ENCODE measurements at places on chromosomes 6 and 20.

GRCh38 chr6:131976545-131977061 lies 25.4 kb upstream of the CCN2 start:
- no peak overlapping the region for H3K4me3 ChIP-seq
- no peaks in the 10 kb centered on the region for H3K4me1 ChIP-seq
- H3K36me3 ChIP-seq, result no peaks in the 10 kb centered on the region
- no peak for DNase-seq
- H3K27me3 ChIP-seq, result no peaks in the 10 kb centered on the region

GRCh38 chr6:29984992-29985391 lies 42.7 kb downstream of the HLA-A start:
- H3K27ac ChIP-seq, result no peak overlapping the region
- no peaks in the 10 kb centered on the region for H3K36me3 ChIP-seq
- no peak overlapping the region for H3K4me3 ChIP-seq

DNA sequence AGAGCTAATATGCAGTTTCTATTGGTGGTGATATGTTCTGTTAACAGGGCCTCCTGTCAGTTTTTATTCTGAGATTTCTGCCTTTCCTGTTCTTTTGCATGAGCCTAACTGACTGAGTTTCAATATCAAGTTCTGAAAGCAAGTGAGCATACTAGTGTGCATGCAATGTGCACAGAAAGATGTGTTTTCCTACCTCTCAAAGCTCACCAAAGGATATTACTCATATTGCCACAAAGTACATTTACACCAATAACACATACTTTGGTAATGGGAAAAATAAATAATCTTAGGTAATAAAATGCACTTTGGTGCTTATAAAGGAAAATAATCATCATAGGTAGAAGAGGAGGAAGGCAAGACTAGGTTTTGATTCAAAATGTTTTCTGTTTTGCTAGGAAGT lies 195.0 kb downstream of the KHDC1L start:
- no peak overlapping the region for H3K4me3 ChIP-seq
- no peak overlapping the region for H3K27ac ChIP-seq
- H3K36me3 ChIP-seq, result no peaks in the 10 kb centered on the region
- peaks cover 12% of the 10 kb centered on the region for H3K4me1 ChIP-seq
- no peak for DNase-seq
- H3K27me3 ChIP-seq, result no peaks in the 10 kb centered on the region

DNA sequence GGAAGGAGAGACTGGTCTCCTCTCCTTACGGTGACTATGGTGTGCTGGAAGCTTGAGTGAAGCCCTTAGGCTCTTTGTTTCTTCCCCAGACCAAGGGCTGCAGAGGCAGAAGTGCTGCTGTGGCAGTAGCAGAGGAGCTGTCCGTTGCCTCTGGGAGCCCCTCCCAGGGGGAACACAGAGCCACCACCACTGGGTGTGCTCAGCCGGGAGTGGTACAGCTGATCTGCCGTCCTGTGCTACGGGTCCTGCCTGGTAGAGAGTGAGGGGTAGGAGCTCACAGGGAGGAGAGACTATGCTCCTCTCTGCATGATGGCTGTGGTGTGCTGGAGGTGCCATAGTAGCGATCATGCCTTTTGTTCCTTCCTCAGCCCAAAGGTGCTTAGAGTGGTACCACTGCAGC lies 318.7 kb downstream of the DOK5 start:
- no peak overlapping the region for H3K27ac ChIP-seq
- DNase-seq, result no peak
- H3K36me3 ChIP-seq, result peaks cover 3% of the 10 kb centered on the region
- no peaks in the 10 kb centered on the region for H3K27me3 ChIP-seq

GRCh38 chr20:33909331-33909921 lies 84.3 kb upstream of the RALY start:
- no peak overlapping the region for H3K4me3 ChIP-seq
- no peaks in the 10 kb centered on the region for H3K27me3 ChIP-seq
- no peak overlapping the region for H3K27ac ChIP-seq
- H3K4me1 ChIP-seq, result no peaks in the 10 kb centered on the region

DNA sequence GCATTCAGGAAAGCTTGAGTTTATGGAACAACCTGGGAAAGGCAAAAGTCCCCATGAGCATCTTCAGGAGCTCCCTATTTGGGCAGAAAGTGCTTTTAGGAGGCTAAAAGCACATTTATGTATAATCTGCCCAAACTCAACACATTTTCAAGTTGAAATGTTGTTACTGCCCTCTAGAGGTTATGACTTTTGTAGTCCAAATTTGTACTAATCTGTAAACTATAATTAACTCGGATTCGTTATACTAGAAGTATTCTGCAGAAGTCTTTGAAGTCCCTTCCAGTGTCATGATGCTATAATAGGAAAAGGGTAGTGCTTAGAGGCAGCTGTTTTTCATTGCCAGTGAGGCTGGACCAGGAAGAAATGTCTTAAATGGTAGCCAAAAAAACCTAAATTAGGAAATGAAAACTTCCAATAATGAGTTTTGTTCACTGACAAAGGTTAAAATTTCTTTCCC lies 44.8 kb upstream of the EMILIN3 start:
- no peaks in the 10 kb centered on the region for H3K27me3 ChIP-seq
- peaks cover 39% of the 10 kb centered on the region for H3K36me3 ChIP-seq
- no peaks in the 10 kb centered on the region for H3K4me1 ChIP-seq

DNA sequence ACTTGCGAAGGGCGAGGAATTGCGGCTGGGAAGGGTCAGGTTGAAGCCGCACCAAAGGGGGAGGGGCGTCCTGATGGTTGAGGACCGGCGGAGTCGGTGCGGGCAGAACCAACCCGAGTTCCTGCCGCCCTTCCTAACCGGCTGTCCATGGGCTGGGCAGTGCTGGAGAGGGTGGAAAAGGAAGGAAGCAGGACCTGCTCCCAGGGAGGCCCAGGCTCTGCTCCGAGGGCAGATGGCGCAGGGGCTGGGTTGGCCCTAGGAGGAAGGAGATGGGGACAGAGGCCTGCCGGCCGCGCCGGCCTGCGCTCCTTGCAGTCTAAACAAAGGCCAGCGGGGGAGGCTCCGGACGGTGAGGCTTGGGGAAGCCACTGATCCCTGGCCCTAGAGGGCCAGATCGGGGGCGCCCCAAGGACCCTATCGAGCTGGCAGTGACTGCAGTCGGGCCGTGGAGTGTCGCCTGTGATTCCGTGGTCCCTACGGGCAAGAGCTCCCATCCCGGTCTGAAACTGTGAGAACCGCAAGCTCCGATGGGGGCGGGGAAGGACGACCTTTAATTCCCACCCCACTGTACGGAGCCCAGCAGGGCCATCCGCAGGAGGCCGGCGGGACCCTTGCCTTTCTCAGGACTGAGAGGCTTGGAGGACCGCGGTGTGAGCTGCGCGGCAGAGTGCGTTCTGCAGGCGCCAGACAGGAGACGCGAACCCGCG lies 39.4 kb downstream of the YTHDF1 start:
- H3K4me3 ChIP-seq, result peak overlapping the region; percentile 69
- no peaks in the 10 kb centered on the region for H3K36me3 ChIP-seq
- peaks cover 56% of the 10 kb centered on the region for H3K27me3 ChIP-seq
- peaks cover 36% of the 10 kb centered on the region for H3K4me1 ChIP-seq
- H3K27ac ChIP-seq, result no peak overlapping the region
- DNase-seq, result peak; percentile 64

DNA sequence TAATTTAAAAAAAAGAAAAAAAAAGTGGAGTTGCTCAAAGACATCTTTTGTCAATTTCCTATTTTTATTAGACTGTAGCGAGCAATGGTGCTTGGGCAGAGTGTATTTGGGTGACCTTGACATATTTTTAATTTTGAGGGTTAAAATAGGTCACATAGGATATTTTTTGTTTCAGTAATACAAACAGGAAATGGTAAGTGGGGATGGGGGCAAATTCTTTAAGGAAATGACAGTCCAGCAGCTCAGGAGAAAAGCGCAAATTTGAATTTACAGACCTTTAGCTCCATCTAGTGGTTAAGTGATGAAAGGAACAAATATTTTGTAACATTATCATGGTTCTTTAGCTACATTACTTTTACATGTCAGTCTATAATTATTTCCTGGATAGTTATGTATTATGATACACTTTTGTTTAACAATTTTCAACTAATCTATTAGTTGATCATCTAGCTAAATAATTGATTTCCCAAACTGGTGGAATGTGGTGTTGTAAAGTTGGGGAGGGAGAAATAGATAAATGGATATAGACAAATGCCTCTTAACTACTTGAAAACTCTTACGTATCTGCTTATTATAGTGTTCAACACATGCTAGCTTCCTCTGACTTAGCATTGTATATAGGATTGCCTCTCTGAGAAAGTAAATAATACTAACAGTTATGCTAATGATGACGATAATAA lies 10.0 kb downstream of the CITED2 start:
- no peaks in the 10 kb centered on the region for H3K36me3 ChIP-seq
- no peak overlapping the region for H3K4me3 ChIP-seq
- no peaks in the 10 kb centered on the region for H3K27me3 ChIP-seq
- H3K27ac ChIP-seq, result no peak overlapping the region
- peaks cover 12% of the 10 kb centered on the region for H3K4me1 ChIP-seq

DNA sequence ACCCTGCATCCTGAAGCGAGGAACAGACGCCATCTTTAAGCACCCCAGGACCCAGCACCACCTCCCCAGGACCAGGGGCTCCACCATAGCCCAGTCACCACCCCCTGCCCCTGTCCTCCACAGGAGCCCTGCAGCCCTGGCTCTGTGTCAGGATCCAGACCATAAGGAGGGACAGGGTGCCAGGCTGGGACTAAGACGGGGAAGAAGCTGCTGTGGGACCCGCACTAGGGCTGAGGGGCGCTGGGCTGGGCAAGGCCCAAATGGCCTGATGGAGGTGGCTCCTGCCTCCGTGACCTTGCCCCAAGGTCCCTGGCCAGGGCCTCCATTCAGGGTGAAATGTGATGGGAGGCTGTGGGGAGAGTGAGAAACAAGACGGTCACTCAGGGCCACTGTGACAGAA lies 385.6 kb downstream of the TAF4 start:
- no peak overlapping the region for H3K27ac ChIP-seq
- no peaks in the 10 kb centered on the region for H3K4me1 ChIP-seq
- no peaks in the 10 kb centered on the region for H3K27me3 ChIP-seq

GRCh38 chr20:23139524-23139923 lies 53.4 kb upstream of the CD93 start:
- DNase-seq, result no peak
- H3K4me1 ChIP-seq, result no peaks in the 10 kb centered on the region
- H3K36me3 ChIP-seq, result no peaks in the 10 kb centered on the region
- H3K27me3 ChIP-seq, result no peaks in the 10 kb centered on the region
- H3K27ac ChIP-seq, result no peak overlapping the region

GRCh38 chr6:168226902-168227318 lies 92.7 kb downstream of the DACT2 start:
- H3K27ac ChIP-seq, result no peak overlapping the region
- H3K27me3 ChIP-seq, result no peaks in the 10 kb centered on the region
- no peak for DNase-seq
- H3K4me3 ChIP-seq, result no peak overlapping the region
- peaks cover 5% of the 10 kb centered on the region for H3K4me1 ChIP-seq
- H3K36me3 ChIP-seq, result no peaks in the 10 kb centered on the region

GRCh38 chr20:19893356-19893755 lies 123.8 kb upstream of the NAA20 start:
- no peaks in the 10 kb centered on the region for H3K27me3 ChIP-seq
- DNase-seq, result no peak
- no peaks in the 10 kb centered on the region for H3K4me1 ChIP-seq
- H3K4me3 ChIP-seq, result no peak overlapping the region

DNA sequence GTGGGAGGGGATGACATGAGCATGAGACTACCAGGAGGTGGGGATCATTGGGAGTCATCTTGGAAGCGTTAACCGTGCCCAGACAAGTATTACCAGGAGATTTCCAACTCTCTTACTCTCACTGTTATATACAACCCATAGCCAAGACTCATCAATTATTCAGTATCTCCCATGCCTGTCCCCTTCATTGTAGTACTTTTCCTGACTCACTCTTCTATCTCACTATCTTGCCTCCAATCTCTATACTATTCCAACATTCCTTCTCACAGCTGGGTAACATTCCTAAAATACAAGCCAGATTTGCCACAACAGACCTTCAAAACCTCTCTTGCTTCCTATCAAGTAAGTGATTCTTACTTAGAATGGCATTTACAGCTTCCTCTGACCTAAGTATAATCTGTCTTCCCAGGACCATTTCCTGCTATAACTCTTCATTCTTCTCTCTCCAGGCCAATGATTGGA lies 226.3 kb upstream of the SMLR1 start:
- no peak overlapping the region for H3K4me3 ChIP-seq
- no peaks in the 10 kb centered on the region for H3K36me3 ChIP-seq
- H3K27me3 ChIP-seq, result no peaks in the 10 kb centered on the region
- no peak overlapping the region for H3K27ac ChIP-seq

GRCh38 chr20:64183313-64183712 lies 19.1 kb downstream of the MYT1 start:
- H3K36me3 ChIP-seq, result no peaks in the 10 kb centered on the region
- H3K4me1 ChIP-seq, result peaks cover 7% of the 10 kb centered on the region
- DNase-seq, result no peak
- no peak overlapping the region for H3K27ac ChIP-seq

DNA sequence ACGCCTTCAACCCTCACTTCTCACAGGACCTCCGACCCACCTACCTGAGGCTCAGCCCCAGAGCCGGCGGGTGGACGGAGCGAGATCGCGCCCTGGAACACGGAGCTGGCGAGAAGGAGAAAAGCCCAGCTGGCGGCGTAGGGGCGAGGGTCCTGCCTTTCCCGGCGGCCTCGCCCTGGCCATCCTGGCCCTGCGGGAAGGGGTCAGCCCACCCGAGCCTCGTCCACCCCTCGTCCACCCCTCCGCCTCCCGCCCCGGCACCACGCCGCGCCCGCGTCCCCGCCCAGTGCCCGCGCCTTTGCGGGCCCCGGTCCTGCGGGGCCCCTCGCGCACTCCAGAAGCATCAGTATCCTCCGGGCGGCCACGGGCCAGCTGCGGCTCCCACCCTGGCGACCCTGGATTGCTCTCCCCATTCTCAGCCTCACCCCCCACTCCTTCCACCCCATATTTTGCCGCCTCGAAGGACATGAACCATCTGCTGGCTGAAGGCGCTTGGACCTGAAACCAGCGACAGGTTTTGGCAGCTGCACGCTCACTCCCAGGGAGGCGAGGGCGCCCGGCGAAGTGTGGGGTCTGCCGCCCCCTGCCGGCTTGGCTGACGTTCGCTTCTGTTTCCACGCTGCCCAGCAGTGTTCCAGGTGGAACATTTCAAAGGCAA lies 65.1 kb downstream of the PLG start:
- H3K4me3 ChIP-seq, result peak overlapping the region; percentile 76
- DNase-seq, result peak; percentile 87
- peaks cover 3% of the 10 kb centered on the region for H3K4me1 ChIP-seq

DNA sequence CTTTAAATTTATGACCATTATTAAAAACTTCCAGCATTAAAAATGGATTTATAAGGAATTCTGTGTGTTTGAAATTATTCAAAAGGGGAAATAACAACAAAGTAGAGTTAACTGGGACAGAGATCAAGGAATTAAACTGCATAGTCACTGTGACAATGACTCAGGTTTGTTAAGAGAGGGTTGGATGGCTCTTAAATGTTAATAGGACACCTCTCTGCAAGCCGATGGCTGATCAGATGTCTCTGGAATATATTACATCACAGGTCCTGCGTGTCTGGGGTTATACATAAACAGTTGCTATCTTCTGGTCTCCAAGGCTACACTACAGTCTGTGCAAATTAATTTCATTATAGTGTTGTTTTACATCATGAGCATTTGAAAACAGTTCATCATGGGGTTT lies 574.3 kb downstream of the COL12A1 start:
- H3K36me3 ChIP-seq, result no peaks in the 10 kb centered on the region
- no peaks in the 10 kb centered on the region for H3K27me3 ChIP-seq
- no peaks in the 10 kb centered on the region for H3K4me1 ChIP-seq
- no peak overlapping the region for H3K4me3 ChIP-seq
- H3K27ac ChIP-seq, result no peak overlapping the region
